ENCODE measurements at places on chromosomes 11 and 22. TPM values are rescaled to one million over a fixed set of nuclear protein-coding genes. Genes with fewer than 3 reads are reported as not detected.

GRCh38 chr11:61980783-61981541 lies 13.5 kb upstream of the FTH1 start:
- peaks cover 12% of the 10 kb centered on the region for H3K4me1 ChIP-seq
- no peaks in the 10 kb centered on the region for H3K36me3 ChIP-seq
- no peaks in the 10 kb centered on the region for H3K27me3 ChIP-seq
- H3K27ac ChIP-seq: no peak overlapping the region
- no peak for DNase-seq
- no peak overlapping the region for H3K4me3 ChIP-seq

NTM gene
- 92.8 TPM for total RNA-seq

DNA sequence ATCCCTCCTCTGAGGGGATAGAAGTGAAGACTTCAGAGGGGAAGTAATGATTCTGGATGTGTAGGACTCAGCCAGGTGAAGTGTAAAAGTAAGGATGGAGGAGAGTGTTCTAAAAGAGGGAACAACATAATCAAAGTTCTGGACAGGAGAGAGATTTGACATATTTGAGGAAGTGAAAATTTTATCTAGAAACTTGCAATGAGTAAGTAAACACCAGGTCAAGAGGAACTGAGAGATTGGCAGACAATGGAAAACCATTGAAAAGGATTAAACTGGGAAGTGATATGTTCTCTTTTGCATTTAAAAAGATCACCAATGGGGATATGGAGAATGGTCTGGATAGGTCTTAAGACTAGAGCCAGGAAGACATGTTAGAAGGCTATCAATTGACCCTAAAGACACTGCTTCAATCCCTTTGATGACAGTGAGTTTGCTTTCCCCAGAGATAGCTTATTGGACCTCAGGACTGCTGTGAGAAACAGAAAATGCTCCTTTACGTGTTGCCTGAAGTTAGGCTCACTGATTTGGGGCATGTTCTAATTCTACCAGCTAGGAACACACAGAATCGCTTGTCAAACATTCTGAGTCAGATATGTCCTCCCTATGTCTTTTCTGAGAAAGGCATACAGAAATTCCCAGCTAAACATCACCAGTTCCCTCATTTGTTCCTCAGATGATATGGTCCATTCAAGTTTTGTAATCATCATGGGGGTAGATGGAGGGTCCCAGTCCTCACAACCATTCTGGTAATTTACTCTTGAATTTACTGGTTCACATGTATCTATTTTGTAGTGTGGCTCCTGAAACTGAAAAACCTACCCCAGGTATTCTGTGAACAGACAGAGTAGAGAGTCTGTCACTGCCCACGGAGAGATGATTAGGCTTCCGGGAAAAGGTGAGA lies 144.9 kb downstream of the MAML2 start:
- no peak overlapping the region for H3K4me3 ChIP-seq
- no peaks in the 10 kb centered on the region for H3K27me3 ChIP-seq
- peaks cover 5% of the 10 kb centered on the region for H3K36me3 ChIP-seq

MRPL23 gene
- total RNA-seq: 84.9 TPM

- H3K36me3 ChIP-seq: no peaks in the 10 kb centered on the region
- H3K27ac ChIP-seq: no peak overlapping the region
- no peak overlapping the region for H3K4me3 ChIP-seq
- H3K27me3 ChIP-seq: no peaks in the 10 kb centered on the region
- no peaks in the 10 kb centered on the region for H3K4me1 ChIP-seq
These were observed 5.9 kb upstream of the AMOTL1 start for GRCh38 chr11:94762208-94762607.

PSMD13 gene
- 117 TPM for total RNA-seq

SLC25A1 gene
- total RNA-seq: 69.2 TPM

DNA sequence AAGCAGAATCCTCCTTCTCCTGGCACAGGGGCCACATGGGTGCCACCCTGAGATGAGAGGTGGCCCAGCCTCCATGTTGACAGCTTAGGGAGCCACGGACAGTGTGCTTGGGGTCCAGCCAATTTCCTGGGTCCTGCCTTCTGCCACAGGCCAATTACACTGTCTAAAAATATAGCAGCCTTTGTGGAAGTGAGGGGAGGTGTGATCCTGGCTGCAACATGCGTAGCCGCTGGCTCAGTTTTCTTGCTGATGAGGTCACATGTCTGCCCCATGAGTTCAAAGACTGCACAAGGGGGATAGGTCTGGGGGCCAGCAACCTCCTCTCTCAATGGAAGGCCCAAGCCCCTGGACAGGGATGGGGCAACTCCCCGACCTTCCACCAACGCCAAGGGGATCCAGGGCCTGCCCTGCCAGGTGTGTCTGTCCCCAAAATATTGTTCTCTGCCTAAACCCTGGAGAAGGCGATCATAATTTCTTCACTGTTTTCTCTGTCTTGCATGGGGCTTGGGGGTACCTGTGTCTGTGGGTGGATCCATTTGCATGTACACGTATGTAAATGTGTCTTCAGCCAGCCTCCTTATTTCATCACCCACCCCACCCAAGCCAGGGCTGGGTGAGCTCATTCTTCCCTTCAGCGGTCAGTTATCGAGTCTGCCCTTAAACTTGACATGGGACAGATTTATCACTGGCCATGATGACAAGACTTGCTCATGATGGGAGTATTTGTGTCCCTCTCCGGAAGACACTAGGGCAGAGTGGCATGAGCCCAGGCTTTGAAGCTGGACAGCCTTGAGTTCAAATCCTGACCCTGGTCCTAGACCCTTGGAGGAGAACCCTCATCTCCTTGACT lies 59.4 kb downstream of the OTOG start:
- no peaks in the 10 kb centered on the region for H3K36me3 ChIP-seq
- no peaks in the 10 kb centered on the region for H3K27me3 ChIP-seq
- no peaks in the 10 kb centered on the region for H3K4me1 ChIP-seq
- DNase-seq: peak; percentile 73
- H3K27ac ChIP-seq: no peak overlapping the region
- no peak overlapping the region for H3K4me3 ChIP-seq

DNA sequence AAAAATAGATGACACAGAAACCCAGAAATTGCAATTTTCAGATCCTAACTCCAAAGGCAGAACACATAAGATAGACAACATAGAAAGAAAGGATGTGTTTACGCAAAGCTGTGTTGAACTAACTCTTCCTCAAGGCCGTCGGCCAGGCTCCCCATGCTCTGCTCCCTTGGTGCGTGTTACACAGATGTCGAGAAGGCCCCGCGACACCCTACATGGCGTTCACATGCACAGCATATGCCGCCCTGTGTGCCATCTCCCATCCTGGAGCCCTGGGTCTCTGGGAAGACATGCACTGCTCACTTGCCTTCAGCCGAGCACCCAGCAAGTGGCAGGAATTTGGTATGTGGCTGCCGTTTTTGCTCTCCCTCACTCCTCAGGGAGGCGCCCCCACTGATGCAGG lies 47.0 kb upstream of the ARFGAP3 start:
- no peak overlapping the region for H3K27ac ChIP-seq
- no peak for DNase-seq
- no peak overlapping the region for H3K4me3 ChIP-seq
- peaks cover 10% of the 10 kb centered on the region for H3K36me3 ChIP-seq
- no peaks in the 10 kb centered on the region for H3K4me1 ChIP-seq
- H3K27me3 ChIP-seq: no peaks in the 10 kb centered on the region

DNA sequence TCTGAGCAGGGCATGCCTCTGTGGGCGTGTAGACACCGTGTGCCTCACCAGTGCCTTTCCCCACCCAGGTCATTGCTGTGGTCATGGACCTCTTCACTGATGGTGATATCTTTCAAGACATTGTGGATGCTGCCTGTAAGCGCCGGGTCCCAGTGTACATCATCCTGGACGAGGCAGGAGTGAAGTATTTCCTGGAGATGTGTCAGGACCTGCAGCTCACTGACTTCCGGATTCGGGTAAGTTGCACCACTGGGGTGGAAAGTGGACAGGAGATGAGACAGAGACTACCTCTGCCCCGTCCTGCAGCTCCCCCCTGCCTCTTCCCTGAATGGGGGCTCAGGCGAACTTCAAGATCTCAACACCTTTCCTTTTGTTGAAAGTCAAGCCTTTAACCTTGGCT lies 24.3 kb downstream of the FAM83F start:
- peaks cover 9% of the 10 kb centered on the region for H3K27me3 ChIP-seq
- no peak overlapping the region for H3K4me3 ChIP-seq
- no peak overlapping the region for H3K27ac ChIP-seq
- no peak for DNase-seq
- no peaks in the 10 kb centered on the region for H3K4me1 ChIP-seq
- H3K36me3 ChIP-seq: no peaks in the 10 kb centered on the region

GRCh38 chr11:76523147-76523546 lies 78.3 kb downstream of the EMSY start:
- H3K4me3 ChIP-seq: no peak overlapping the region
- no peaks in the 10 kb centered on the region for H3K36me3 ChIP-seq
- H3K27me3 ChIP-seq: no peaks in the 10 kb centered on the region
- DNase-seq: peak; percentile 25
- peaks cover 21% of the 10 kb centered on the region for H3K4me1 ChIP-seq

DNA sequence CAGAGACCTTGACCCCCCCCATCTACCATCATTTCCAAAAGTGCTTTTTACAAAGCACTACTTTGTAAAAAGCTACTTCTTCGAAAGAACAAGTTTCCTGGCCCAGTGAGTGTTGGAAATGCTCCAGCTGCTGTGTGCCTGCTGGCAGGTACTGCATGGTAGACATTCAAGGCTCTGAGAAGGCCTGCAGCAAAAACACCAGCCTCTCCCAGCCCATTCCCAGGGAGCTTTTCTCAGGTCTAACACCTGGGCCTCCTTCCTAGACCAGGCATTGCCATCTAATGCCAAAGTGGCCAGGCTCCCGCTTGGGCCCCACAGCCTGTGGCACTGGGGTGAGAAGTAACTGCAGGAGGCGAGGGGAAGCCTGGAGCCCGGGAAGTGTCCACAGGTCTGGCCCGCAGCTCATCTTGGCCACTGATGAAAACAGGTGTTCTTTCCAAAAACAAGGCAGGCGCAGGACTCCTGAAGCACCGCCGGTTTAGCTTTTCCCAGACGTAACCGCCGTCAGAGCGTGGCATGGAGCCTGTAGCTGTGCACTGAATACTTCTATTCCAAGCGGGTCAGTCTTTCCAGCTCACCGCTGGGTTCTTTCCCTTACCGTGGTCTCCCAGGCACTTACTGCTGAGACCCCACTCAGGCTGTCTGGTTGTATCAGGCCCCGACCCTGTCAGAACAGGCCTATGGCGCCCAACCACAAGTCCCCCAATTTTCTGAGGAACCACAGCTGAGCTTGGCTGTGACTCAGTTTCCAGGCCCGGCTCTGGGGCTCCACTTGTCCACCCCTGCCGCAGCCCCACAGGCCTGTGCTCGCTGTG lies 1.2 kb upstream of the TCIRG1 start:
- peaks cover 22% of the 10 kb centered on the region for H3K36me3 ChIP-seq
- no peaks in the 10 kb centered on the region for H3K27me3 ChIP-seq
- peak overlapping the region; percentile 73 for H3K27ac ChIP-seq
- peak; percentile 76 for DNase-seq
- H3K4me3 ChIP-seq: no peak overlapping the region

PANX3 gene
- total RNA-seq: not detected

DNA sequence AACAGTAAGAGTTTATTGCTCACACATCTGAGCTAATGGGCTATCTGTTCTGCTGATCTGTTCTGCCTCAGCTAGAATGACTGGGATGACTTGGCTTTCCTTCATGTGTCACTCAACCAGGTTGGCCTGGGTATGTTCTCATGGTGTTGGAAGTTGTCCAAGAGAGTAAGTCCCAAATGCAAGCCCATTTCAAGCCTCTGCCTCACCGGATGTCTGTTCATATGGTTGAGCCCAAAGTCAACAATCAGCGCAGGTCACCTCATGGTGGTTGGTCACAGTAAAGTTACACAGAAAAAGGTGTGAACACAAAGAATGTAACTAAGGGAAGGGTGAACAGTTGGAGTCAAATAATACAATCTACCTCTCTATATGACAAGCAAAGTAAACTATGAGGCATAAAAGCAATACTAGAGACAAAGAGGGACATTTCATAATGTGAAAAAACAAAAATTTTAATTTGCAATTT lies 1.9 kb downstream of the GDPD4 start:
- no peaks in the 10 kb centered on the region for H3K36me3 ChIP-seq
- no peak overlapping the region for H3K27ac ChIP-seq
- H3K4me3 ChIP-seq: no peak overlapping the region
- H3K4me1 ChIP-seq: no peaks in the 10 kb centered on the region

All from osteoblast (primary cell).